ENCODE measurements at places on chromosomes 1 and 21.

DNA sequence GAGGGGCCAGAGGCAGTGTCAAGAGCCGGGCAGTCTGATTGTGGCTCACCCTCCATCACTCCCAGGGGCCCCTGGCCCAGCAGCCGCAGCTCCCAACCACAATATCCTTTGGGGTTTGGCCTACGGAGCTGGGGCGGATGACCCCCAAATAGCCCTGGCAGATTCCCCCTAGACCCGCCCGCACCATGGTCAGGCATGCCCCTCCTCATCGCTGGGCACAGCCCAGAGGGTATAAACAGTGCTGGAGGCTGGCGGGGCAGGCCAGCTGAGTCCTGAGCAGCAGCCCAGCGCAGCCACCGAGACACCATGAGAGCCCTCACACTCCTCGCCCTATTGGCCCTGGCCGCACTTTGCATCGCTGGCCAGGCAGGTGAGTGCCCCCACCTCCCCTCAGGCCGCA lies at the start of gene BGLAP:
BGLAP (plus strand) TSS at position 259 of the 400 bp plus-strand sequence; CDS start at position 307, 48 bp downstream.
- no peak for DNase-seq

- no peak for DNase-seq
Observed at GRCh38 chr1:100323419-100324106, 28.7 kb upstream of the CDC14A start.

DNA sequence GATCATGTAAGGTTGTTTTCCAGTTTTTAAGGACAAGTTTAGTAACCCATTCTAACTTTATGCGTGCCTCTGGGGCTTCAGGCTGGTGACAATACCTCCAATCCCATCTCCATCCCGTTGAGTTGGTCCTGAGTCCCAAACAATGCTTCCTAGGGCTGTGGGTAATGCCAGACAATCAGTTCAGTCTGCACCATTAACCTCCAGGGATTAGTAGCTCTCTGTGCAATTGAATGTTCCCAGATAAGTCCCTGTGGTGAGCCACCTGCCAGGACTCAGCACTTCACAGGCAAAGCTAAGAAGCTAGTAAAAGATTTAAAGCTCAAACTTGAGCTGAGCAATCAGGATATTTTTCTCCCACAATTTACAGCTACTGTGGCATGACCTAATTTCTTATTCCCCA lies 462.2 kb upstream of the PTBP2 start:
- no peak for DNase-seq

DNA sequence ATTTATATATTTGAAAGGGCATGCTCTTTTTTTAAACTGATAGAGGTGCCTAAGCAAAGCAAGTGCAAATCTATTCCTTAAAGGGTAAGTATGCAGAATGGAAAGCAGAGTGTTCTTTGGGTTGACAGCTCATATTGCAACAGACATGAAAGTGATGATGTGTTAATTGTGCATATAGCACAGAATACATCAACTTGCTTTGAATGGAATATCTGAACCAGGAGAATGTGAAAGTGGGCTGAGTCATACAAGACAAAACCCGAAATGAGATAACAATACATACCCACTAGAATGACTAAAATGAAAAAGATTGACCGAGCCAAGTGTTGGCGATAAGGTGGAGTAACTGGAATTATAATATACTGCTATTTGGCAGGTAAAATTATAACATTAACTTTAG lies 4.3 kb downstream of the CR1 start:
- no peak for DNase-seq

GRCh38 chr21:38857152-38857825 lies 51.6 kb downstream of the ETS2 start:
- no peak for DNase-seq

DNA sequence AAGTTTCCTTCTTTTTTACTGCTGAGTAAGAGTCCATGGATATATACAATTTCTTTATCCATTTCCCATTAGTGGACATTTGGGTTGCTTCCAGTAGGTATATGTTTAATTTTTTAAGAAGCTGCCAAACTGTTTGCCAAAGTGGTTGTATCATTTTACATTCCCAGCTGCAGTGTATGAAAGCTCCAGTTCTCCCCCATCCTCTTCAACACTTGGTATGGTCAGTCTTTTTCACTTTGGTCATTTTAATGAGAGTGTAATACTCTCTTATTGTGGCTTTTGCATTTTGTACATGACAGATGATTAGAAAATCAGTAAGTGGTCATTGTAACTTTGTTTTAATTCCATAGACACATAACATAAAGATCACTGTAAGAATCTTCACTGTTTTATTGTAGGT lies 22.5 kb downstream of the DOP1B start:
- no peak for DNase-seq

GRCh38 chr1:202658769-202659168 lies 51.5 kb downstream of the SYT2 start:
- DNase-seq = no peak

GRCh38 chr1:200147094-200147493 lies 119.6 kb downstream of the NR5A2 start:
- no peak for DNase-seq

DNA sequence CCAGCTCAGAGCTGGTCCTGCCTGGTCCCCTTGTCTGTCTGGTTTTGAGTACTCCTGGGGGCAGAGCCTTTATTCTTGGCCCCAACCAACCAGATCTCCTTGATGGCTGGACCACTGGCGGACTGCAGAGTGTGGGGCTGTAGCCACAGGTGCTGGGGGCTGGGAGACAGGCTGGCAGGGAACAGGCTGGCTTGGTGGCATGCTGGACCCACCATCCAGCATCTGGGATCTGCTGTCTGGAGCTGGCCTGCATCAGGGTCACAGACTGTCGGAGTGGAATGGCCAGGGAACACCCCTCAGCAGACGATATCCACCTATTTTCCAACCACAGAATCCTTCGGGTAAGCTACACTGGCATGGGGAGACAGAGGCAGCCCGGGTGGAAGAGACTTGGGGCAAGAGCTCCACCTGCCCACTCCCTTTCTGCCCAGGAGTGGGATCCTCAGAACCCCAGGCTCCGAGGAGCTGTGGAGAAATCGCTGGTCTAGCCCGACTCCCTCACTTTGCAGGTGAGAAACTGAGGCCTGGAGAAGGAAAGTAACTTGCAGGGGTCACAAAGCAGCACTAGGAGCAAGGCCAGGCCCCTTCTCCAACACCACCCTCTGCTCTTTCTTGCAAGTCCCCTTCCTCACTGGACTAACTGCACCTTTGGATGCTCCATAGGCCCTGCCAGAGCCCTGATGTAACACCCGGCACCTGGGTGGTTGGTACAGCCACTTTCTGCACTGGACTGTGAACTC lies 40.6 kb downstream of the TNNT2 start:
- DNase-seq = no peak

DNA sequence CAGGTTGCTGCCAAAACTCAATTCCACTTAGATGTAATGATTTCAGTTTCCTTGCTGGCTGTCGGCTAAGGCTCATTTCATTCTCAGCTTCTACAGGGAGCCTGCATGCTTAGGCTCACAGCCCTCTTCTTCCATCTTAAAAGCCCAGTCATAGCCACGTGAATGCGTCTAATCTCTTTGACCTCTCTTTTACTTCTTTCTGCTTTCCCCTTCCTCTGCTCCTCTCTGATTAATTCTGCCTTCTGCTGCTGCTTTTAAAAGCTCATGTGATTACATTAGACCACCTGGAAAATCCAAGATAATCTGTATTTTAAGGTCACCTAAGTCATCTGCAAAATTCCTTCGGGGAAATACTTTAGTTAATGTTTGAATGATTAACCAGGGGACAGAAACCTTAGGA lies 812.8 kb upstream of the BRINP3 start:
- no peak for DNase-seq

DNA sequence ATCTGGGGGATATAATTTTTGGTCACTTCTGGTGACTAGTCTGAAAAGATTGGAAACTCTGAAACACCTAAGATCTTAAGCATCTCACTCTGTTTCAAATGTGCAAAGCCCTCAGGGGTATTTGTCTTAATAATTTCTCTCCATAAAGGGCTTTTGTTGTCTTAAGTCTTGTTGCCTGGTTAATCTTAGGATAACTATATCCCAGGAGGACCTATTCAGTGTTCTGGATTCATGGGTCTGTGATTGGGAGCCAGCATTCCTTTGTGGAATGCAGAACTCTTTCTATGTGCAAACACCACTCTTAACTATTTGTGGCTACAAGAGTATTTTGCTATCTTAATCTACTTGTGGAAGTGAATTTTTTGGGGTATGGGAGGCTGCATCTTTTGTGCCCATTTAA lies 1573.0 kb upstream of the PRMT6 start:
- no peak for DNase-seq

DNA sequence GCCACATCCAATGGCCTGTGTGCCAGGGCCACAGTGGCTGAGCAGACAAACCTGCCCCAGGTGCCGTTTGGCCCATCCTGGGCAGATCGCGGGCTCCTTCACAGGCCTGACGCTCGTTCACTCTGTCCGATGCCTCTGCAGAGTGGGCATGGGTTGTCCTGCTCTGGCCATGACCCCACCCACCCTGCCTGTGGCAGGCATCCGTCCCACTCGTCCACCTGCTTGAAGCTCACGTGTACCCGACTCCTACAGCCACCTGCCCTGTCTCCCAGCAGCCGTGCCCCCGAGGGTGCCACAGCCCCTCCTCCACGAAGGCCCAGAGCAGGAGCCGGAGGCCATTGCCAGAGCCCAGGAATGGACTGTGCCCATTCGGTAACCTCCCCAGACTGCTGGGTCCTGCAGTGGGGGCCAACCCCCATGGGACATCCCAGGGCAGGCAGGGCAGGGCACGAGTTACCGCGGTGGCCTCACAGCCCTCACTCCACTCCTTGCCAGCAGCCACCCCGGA lies 41.9 kb downstream of the TRIM11 start:
- DNase-seq = no peak

DNA sequence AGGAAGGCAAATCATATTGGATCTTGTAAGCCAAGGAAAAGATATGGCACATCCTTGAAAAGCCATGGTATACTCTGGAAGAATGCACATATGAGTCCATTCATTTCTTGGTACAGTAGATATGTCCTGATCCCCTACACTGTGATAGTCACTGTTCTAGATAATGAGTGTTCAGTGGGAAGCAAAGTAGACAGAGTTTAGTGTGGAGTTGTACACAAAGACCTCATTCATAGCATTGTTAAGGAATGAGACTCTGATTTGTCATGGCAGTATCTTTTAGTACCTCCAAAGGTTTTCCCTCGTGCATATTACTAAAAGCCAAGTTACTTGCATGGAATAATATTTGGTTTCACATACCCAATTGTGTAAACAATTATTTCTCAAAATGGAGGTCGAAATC lies 204.7 kb downstream of the NFIA start:
- DNase-seq = no peak

DNA sequence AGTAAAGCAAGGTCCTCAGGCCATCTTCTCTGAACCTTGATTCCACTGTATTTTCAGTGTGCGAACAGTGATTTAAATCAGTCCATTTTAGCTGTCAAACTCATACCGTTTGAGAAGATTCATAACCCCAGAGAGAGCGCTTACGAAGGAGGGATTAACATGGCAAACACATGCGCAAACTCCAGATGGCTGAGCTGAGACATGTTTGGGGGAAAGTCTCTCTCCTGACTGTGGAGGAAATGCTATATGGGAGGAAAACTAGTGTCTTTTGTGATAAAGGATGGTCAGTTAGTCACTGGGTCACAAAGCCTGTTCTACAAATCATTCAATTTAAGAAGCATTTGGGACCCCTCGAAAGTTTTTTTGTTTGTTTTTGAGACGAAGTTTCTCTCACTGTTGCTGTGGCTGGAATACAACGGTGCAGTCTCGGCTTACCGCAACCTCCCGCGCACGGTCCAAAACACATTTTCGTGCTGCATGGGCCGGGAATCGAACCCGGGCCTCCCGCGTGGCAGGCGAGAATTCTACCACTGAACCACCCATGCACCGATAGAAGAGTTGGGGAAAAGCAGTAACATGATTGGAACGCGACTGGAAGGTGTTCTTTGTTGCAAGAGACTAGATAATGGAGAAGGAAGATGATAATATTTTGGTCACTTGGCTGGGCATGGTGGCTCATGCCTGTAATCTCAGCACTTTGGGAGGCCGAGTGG lies 58.4 kb upstream of the CXADR start:
- no peak for DNase-seq

GRCh38 chr1:109850194-109850593 lies 60.5 kb upstream of the CSF1 start:
- DNase-seq = no peak

- no peak for DNase-seq
Observed at GRCh38 chr1:20785907-20786252, 1.2 kb downstream of the HP1BP3 start.

GRCh38 chr1:213192026-213192425 lies 141.0 kb downstream of the RPS6KC1 start:
- DNase-seq = no peak

GRCh38 chr1:167650269-167651160 lies 20.5 kb downstream of the RCSD1 start:
- no peak for DNase-seq

DNA sequence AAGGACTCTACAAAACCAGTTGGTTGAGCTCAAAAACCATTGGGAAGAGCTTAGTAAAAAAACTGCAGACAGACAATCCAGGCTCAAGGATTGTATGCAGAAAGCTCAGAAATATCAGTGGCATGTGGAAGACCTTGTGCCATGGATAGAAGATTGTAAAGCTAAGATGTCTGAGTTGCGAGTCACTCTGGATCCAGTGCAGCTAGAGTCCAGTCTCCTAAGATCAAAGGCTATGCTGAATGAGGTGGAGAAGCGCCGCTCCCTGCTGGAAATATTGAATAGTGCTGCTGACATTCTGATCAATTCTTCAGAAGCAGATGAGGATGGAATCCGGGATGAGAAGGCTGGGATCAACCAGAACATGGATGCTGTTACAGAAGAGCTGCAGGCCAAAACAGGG lies 104.0 kb upstream of the BMP8A start:
- no peak for DNase-seq

DNA sequence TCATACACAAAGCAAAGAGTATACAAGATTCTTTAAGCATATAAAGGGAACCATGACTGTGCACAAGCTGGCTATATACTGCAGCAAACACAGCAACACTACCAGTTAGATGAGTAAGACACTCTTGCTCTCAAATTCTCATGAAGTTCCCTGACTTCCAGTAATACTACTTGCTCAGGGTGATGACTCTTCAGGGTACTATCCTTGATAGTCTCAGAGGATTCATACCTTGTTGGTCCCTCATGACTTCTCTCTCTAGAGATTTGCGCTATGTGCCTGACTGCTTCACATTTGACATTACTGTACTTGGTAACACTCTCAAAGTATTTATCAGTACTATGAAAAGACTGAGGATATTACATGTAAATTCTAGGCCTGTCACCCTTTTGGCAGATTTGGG lies 159.8 kb upstream of the ZRANB2 start:
- no peak for DNase-seq

DNA sequence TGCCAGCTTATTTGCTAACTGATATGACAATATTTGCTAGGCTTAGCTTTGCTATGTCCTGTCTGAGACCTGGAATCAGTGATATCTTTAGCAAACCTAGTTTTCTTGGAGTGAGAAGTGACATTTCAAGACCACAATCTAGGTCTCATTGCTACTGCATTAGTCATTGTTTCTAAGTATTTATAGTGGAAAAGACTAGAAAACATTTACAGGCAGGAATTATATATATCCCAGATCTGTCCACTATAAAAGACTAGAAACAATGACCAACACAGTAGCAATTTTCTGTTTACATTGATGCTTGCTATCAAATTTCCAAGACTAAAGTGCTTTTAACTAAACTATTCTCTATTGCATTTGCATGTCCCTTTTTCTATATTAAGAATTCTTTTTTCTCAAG lies 5.0 kb upstream of the RGS18 start:
- no peak for DNase-seq
